LNCaP clone FGC (cell line): ENCODE measurements at places on chromosomes 6 and 20.

GRCh38 chr6:98241630-98242029 lies 592.7 kb upstream of the POU3F2 start:
- no peak for DNase-seq

DNA sequence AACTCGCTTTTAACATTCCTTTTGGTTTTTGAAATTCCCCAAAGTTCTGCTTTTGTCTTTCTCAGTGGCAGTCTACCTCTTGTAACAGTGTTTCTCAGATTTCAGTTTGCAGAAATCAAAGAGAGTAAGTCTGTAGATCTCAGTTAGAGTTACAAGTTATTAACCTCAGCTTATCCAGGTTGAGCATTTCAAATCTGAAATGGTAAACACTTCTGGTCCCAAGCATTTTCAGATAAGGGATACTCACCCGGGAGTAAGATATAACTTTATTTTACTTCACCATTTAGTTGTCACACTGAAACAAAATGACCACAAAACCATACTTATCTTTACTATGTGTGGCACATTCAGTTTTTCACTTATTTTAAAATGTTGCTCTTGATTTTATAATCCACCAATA lies 9.8 kb downstream of the ZNF292 start:
- DNase-seq: no peak

- no peak for DNase-seq
Observed at GRCh38 chr6:120496661-120497060, 837.6 kb downstream of the TBC1D32 start.

DNA sequence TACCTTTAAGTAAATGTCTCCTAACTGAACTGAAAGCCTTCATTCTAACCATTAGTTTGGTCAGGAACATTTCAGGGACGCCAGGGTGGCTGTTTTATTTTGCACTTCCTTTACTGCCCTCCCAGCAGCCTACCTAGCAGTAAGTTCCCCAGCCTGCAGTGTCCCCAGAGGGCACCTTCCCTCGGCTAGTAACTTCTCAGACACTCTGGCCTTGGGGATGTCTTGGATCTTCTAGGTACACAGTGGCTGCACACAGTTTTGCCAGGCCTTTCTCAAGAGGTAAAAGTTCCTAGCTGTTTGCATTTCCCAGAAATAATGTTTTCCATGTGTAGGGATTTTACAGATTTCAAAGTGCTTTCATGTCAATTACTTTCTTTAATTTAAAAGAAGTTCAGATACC lies 378 bp upstream of the LAMA2 start:
- no peak for DNase-seq

DNA sequence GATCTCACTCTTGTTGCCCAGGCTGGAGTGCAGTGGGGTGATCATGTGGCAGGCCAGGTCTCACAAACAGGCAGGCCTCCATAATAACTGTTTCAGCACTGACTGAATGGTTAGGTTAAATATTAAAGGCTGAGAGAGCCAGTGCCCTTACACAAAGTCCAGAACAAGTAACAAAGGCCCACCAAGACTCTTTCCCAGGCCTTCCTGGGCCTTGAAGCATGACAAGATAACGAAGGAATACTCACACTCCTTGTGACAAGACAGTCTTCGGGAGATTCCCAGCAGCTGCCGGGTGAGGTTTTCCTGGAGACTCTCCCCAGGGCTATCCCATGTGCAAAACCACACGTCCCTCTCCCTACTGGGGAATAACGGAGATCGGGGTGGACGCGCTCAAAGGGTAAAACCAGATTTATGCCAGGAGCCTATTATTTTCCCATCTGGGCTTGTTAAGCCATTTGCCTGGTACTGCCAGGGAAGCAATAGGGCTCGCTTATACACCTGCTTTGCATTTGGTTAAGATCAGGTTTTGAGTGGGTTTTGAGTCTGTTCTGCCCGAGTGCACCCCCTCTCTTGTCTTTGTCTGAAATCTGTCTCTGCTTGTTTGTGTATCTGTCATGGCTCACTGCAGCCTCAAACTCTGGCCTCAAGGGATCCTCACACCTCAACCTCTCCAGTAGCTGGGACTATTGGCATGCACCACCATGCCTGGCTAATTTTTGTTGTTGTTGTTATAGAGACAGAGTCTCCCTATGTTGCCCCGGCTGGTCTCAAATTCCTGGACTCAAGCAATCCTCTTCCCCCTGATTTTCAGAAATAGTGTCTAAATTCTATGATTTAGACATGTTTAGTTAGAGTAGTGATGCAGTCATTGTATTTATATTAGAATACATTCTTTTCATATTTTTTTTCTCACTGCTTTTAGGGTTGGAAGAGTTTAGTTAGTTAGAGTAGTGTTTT lies 1.4 kb upstream of the ENPP3 start:
- DNase-seq: no peak

GRCh38 chr6:13648850-13649249 lies 33.7 kb downstream of the NOL7 start:
- peak; percentile 46 for DNase-seq

DNA sequence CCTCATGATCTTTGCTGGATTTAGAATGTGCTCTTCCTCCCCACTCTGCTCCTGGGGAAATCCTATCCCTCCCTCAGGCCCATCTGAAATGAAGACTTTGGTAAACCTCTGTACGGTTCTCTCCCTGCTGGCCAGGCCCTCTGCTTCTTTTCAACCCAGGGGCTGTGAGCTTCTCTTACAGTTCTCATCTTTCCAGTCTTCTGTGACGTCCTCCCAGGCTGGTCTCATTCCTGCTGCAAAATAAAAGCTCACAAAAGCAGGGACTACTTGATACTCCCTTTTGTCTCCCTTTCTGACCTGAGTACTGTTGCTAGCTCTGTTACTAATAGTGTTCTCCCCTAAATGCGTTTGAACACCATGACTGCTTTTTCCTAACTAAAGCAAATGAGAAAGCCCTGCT lies 46.3 kb downstream of the UNC5CL start:
- DNase-seq: no peak

- DNase-seq: no peak
Observed at GRCh38 chr6:85251300-85251699, 198.6 kb upstream of the NT5E start.

GRCh38 chr6:87237804-87238203 lies 82.4 kb downstream of the ZNF292 start:
- no peak for DNase-seq

DNA sequence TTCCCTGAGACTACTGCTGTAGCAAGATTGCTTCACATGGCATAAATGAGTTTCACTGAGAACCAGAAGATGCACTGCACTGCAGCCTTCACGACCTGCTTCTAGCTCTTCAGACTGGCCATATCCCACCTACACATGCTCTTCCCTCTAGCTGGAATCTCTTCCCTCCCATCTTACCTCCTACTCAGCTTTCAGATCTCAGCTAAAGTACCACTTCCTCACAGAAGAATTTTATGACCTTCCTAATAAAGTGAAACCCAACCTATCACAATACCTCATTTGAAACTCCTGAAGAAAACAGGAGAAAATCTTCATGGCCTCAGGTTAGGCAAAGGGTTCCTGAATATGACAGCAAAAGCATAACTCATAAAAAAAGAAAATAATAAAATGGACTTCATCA lies 99.9 kb downstream of the DTNBP1 start:
- no peak for DNase-seq

DNA sequence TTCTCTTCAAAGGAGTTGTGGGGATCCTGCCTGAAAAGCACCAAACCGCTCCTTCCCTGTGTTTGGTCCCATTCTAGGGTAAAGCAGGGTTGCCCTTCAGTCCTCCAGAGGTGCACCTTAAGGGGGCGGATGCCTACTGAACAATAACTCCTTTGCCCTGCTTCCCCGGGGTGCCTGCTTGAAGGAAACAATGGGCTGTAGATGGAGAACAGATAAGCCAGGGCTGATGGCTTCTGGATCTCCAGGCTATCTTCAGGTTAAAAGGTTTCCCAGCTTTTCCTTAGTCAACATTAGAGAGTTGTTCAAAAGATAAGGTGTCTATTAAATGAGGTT lies 5.4 kb upstream of the PRDM1 start:
- no peak for DNase-seq

DNA sequence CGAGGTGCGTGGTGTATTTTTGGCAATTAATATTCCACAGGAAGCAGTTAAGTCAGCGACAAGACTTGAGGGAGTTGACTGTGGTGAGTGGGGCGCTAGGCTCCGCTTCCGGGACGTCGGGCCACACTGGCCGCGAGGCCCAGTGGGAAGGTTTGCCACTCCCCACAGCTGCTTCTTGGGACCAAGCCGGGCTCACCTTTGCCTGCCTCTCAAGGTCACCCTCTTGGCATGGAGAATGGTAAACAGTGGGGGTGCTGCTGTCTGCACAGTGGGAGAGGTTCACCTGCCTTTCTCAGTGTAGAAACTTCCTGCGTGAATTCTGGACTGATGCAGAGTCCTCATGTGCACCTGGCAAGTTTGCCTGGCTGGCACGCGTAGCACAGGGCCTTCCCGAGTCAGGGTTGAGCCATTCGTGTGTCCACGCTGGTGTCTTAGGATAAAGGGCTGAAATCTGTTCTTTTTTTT lies 6.4 kb downstream of the OSBPL2 start:
- no peak for DNase-seq

DNA sequence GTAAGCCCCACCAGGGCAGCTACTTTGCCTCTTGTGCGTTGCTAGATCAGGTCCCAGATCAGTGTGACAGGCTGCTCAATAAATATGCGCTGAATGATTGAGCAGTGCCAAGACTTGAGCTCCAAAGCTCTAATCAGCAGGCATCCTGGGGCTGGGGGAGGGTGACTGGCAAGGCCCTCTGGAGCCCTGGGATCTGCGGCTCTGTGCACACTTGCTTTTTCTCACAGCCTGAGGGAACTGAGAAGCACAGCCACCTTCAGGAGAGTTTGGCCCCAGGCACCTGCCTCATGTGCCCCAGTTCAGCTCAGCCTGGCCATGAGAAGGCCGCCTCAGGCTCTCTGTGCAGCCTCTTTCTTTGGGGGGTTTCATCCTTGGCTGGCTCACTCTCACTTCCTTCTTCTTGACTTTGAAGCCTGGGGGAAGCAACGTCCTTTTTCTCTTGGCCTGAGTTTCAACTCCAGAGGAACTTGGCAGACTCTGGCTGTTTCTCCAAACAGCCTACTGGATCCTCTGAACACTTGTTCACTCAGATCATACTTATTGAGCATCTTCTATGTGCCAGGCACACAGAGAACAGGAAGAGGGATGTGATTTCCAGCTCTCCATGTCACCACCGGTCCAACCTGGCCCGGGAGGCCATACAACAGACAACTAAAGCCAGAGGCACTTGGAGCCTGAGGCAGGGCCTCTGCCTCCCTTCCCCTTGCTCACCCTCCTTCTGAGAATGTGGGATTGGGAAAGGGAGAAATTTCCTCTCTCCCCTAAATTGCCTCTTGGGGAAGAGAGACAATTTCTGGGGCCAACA lies 114.0 kb downstream of the VEGFA start:
- DNase-seq: no peak

GRCh38 chr6:157906537-157907061 lies 75.1 kb upstream of the SYNJ2 start:
- no peak for DNase-seq

- no peak for DNase-seq
Observed at GRCh38 chr6:28105245-28105639, 19.2 kb upstream of the ZSCAN16 start.

GRCh38 chr6:140366991-140367390 lies 992.5 kb upstream of the CITED2 start:
- no peak for DNase-seq

DNA sequence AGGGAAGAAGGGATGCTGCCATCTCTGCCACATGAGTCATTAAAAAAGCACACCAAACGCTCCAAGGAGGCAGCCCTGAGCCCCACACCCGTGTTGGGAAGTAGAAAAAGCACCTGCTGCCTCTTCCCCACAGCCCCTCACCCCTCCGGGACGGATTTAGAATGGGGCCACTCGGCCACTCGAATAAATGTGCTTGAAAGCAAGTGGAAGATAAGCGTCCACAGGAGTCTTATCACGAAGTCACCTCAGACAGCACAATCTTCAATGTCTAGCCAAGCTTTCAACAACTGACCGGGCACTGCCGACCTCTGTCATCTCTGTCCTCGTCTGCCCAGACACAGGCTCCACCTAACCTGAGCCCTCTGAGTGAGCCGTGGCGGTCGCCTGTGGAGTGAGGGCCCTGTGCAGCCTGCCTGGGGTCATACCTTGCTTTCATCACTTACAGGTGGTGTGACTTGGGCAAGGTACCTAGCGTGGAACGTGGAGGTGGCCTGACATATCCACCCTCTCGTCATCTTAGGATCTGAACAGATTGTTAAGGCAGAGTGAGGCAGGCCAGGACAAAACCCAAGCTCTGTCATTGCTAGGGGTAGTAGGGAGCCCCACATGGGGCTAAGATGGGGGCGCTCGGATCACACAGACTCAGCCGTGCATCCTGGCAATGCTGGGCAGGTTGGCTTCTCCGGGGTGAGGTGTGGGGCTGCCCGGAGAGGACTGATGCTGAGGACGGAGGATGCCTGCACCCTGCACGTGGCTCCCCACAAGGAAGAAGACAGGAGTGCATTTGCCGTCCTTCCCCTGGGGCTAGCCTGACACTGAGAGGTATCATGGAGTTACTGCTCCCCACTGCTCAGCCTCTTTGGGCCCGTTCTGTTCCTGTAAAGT lies 34.8 kb downstream of the PSMG4 start:
- DNase-seq: no peak

DNA sequence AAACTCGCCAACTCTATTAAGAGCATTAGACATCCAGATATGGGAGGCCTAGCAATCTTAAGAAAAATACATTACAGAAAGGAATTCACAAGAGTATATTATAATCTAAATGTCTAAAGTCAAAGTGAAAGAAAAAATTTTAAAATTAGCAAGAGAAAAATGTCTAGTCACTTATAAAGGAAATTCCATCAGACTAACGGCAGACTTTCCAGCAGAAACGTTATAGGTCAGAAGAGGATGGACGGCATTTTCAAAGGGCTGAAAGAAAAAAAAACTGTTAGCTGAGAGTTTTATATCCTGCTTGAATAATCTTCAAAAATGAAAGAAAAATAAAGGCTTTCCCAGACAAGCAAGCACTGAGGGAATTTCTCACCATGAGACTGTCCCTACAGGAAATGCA lies 269.0 kb downstream of the HDGFL1 start:
- DNase-seq: no peak

- DNase-seq: no peak
Observed at GRCh38 chr6:159194421-159194820, 25.2 kb downstream of the FNDC1 start.

DNA sequence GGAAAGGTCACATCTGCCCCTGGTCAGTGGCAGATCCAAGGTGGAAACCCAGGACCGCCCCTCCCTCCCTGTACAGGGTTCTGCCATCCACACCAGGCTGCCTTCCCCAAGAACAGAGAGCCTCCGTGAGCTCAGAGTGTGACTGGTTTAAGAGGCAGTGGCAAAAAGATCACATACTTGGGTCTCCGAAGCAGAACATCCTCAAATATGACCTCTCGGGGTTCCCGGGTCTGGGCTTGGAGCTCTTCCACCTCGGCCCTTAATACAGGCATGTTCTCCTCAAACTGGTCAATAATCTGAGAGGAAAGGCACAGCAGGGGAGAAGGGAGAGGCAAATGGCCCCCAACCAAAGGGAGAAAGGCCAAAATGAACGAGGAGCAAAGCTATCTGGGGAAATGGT lies 14.8 kb downstream of the C20orf96 start:
- no peak for DNase-seq

- no peak for DNase-seq
Observed at GRCh38 chr6:160678744-160679401, 14.8 kb upstream of the LPA start.
